Muscle of arm (tissue), 14 donors: ENCODE measurements at places on chromosomes 16 and 17. TPM values are rescaled to one million over a fixed set of nuclear protein-coding genes. Genes with fewer than 3 reads are reported as not detected.

DNA sequence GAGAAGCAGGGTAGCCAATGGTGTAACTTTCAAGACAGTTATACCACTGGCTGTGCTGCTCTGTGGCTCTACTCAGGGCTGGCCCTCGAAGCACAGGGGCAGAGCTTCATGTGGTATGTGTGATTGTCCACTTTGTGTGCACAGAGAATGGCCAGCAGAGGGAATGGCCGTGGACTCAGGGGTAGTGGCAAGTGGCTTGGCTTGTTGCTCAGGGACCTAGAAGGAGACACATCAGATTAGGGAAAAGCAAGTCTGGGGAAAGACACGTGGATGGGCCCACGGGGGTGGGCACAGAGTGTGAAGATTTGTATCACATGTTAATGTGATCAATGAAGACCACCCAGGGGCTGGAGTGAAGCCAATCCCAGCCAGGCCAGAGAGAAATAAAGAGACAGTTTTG, 20.0 kb upstream of the XYLT2 start:
- no peak for DNase-seq

DNA sequence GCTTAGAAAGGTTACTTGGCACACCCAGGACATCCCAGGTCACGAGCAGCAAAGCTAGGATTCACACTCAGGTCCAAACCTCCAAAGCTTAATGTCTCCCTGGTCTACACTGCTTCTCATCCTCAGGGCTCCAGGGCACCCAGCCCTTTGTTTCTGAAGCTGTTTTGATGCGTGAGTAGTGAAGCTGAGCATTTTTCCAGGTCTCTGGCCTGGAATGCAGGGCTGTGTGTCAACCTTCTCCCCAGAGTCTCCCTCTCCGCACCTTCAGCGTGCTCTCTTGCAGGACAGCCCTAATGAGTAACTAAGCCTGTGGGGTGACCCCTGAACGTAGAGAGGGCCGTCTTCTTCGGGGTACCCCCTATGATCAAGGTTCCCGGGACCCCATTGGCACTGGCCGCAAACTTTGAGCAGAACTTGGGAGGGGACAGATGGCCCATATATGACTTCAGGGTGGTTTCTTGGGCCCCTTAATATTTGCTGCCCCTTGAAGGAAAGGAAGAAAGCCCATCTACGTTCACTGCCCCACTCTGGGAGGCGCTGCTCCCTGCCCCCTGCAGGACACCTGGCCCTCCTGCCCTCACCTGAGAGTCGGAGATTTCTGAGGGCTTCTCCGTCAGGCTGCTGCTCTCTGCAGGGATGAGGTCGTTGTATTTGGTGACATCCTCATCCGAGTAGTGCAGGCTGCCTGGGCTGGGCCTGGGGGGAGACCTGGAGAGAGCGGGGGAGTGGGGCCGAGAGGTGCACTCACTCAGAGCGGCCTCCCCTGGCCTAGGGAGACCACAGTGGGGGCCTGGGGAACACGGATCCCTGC, 36.4 kb upstream of the CDC42EP4 start:
- no peak for DNase-seq

- no peak for DNase-seq
Measured at GRCh38 chr16:73255031-73255430, 207.1 kb upstream of the ZFHX3 start.

- no peak for DNase-seq
Measured at GRCh38 chr16:870856-871561, 70.5 kb upstream of the GNG13 start.

GRCh38 chr16:51146256-51146924, 4.7 kb downstream of the SALL1 start:
- DNase-seq: no peak

DNA sequence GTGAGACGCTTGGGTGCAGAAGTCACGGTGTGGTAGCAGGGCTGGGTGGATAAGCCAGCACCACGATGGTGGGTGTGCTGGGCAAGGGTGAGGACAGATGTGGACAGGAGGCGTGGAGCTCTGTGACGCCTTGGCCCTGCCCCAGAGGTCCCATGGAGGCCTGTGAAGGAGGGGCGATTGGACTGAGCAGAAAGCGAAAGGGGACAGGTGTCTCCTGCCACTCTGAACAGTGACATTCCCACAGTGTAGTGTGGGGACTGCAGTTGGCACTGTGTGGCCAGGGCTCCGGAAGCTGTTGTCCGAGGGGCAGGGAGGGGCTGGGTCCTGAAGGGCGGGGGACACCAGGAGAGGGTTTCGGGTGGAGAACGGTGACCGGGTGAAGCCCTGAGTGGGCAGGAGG, 7.3 kb downstream of the TBC1D24 start:
- no peak for DNase-seq

- DNase-seq: no peak
Measured at GRCh38 chr16:87936375-87937230, at the start of gene CA5A. CA5A (minus strand) TSS chr16:87936529; CDS start chr16:87936450, 79 bp downstream.

GRCh38 chr17:56319531-56319930, 166.3 kb downstream of the ANKFN1 start:
- DNase-seq: peak; percentile 31

- DNase-seq: peak; percentile 21
Measured at GRCh38 chr16:59593194-59593661, 859.1 kb upstream of the GOT2 start.

DNA sequence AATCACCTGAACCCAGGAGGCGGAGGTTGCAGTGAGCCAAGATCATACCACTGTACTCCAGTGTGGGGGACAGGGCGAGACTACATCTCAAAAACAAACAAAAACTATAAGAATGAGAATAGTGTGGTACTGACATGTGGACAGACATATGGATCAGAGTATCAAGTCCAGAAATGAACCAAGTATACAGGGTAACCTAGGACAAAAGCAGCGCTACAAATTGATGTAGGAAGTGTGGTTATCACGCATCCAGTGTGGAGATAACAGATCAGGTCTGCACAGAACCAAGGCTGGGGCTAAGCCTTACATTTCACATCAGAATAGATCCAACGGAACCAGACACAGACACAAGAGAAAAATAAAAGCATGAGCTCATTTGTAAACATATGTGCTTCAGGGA, 23.0 kb upstream of the C16orf95 start:
- no peak for DNase-seq

DNA sequence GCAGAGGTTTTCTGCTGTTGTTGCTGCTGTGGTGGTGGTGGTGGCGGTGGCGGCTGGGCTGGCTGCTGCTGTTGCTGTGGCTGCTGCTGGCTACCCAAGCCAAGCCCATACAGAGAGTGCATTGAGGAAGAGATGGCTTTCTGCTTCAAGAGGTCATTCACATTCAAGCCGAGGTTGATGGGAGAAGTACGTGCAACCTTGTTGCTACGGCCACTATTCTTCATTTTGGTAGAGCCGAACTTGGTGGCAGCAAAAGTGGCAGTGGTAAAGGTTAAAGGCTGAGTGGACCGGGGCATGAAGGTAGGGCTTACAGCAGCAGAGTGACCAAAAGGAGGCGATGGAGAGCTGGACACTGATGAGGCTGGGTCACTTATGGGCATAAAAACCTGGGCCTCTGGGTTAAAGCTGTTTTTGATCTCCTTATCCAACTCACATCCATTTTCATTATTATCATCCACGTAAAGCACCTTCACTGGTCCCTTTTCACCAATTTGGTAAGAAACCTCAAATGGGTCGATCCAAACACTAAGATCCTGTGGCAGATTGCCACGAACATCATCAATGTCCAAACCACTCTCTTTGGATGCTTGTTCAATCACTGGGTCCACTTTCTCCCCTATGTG, 2.8 kb downstream of the TOB1 start:
- DNase-seq: no peak

GRCh38 chr17:7559320-7560171, 996 bp downstream of the TNFSF13 start:
- no peak for DNase-seq

GRCh38 chr16:88378401-88378800, 4.4 kb upstream of the ZNF469 start:
- DNase-seq: no peak

DNA sequence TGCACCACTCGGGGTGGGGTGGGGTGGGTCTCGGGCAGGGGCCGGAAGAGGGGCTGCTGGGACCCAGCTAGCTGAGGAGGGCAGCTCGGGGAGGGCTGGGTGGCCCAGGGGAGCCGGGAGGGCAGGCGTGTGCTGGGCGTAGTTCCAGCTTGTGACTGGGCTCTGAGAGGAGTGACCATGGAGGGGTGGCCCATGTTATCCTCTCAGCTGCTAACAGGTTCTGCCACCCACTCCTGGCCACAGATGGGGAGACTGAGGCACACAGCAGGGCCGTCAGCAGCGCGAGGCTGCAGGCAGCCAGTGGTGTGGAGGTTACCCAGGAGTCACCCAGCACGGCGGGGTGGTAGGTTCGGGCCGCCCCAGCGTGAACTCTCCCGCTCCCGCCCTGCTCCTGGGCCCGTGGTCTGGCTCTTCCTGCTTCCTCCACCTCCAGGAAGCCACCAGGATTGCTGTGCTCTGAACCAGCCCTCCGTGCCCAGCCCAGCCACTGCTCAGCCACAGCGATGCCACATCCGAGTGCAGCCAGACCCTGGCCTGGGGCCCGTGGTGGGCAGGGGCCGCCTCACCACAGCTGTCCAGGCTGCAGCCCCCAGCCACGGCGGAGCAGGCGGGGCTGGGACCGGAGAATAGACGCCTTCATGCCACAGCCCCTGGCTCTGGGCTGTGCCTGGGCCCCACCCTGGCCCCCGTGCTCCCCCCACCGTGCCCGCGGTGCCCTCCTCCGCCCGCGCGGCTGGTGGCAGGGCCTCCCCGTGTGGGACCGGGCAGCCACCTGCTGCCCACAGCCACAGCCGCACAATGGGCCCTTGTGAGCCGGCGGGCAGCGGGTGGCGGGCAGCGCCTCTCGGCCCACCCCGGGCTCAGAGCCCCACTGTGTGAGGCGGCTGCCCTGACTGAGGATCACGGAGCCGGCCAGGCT, 26.3 kb upstream of the SSTR5 start:
- no peak for DNase-seq

- DNase-seq: no peak
Measured at GRCh38 chr16:79391395-79391794, 209.1 kb downstream of the MAF start.

DNA sequence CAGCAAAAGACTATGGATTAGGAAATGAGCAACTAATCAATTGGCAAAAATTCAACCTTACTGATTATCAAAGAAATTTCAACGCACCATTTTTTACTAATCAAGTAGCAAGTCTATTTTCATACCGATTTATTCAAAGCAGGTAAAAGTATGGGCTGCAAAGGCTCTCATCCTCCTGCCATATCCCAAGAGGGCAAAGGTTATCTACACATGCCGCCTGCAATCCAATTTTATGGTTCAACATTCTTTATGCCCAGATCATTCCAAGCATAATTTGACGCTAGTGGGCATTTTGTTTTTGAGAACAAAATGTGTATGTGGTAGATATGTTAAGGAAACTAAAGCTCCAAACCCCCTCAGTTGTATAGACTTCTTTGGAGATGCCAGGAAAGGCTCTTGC, 270.6 kb downstream of the MAF start:
- DNase-seq: no peak

DNA sequence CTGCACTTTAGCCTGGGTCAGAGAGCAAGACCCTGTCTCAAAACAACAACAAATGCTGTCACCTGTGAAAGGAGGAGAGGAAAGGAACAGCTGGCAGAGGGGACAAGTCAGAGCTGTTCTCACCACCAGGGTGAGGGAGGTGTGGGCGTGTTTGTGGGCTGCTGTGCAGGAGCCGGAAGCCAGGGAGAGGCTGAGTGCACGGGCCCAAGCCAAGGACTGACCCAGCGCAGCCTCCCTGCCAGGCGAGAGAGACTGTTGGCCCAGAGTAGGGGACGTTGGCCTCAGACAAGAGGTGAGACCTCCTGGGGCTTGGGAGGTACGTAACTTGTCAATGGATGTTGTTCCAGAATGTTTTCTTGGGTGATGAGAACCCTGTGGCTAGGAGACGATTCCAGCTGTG, 10.7 kb downstream of the SPNS2 start:
- no peak for DNase-seq

GRCh38 chr16:28984091-28984490, 761 bp upstream of the LAT start:
- no peak for DNase-seq

DNA sequence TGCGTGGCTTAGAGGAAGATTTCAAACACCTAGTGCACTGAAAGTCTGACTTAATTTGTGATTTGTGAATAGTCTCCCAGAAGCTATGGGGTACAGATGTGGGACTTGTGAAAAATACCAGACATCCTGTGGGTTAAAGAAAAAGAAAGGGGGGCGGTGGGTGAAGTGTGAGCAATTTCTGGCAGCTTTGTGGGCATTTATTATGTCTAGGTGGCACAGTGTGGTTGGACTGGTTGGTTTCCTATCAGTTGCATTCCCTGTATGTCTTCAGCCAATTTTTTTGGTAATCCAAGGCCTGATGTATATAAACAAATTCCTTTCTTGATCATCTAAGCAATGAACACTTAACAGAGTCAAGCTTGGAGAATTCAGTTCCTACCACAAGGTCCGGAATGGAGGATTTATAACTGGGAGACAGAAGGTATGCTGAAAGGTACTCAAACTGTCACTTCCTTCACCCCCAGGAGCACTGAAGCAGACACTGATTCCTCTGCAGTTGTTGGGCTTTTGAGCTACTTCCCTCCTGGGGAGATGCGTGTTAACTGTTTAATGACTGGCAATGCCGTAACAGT, 211.6 kb downstream of the WWOX start:
- DNase-seq: no peak

GRCh38 chr17:79949656-79950209, 85.9 kb downstream of the TBC1D16 start:
- no peak for DNase-seq

GRCh38 chr17:46949291-46950174, 26.6 kb downstream of the GOSR2 start:
- DNase-seq: no peak

Gene CYLD
- polyA plus RNA-seq: 28.2 TPM

Gene CBX2
- 8.9 TPM for polyA plus RNA-seq

Gene TNFRSF17
- polyA plus RNA-seq: not detected

Gene HSD17B2
- 1.0 TPM for polyA plus RNA-seq

Gene SMIM22
- not detected for polyA plus RNA-seq

Gene CCT6B
- polyA plus RNA-seq: 2.1 TPM

Gene NDRG4
- 13.8 TPM for polyA plus RNA-seq

Gene ABCC6
- polyA plus RNA-seq: not detected

Gene ZNF597
- polyA plus RNA-seq: 2.0 TPM

Gene RPA1
- polyA plus RNA-seq: 43.7 TPM

Gene HSPB9
- polyA plus RNA-seq: 0.43 TPM

Gene TERB1
- not detected for polyA plus RNA-seq

Gene C16orf96
- 0.34 TPM for polyA plus RNA-seq
